PC-3 (cell line): ENCODE measurements at places on chromosomes 1 and 21. TPM values are rescaled to one million over a fixed set of nuclear protein-coding genes. Genes with fewer than 3 reads are reported as not detected.
A peak's percentile ranks its signal among the peaks of the same experiment; 100 is the strongest.

GRCh38 chr1:10943991-10944730 is 68.3 kb upstream of the TARDBP start:
- DNase-seq, result peak; percentile 3

GRCh38 chr1:221478050-221478949 is 263.6 kb downstream of the DUSP10 start:
- DNase-seq, result peak; percentile 94

DNA sequence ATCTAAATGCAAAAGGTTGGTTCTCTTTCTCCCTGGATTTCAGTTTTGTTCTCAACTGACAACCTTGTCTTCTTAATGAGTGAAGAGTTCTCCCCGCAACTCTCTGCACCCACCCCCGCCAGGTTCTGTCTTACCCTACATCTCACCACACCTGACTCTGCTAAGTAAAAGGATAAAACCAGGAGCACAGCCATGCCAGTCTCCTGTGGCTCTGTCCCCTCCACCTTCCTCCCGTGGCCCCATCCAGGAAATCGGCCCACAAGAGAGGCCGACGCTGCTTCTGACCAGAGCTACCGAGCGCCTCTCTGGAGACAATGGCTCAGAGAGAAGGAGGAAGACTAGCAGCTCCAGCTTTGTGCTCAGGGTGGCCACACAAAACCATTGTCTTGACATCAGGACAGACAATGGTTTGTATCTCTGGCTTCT is 72.2 kb downstream of the PLEKHA6 start:
- DNase-seq, result no peak

GRCh38 chr1:45510036-45510971 is 10.2 kb downstream of the MMACHC start:
- DNase-seq, result no peak

The KRTAP19-2 gene
- not detected in 2 replicates for total RNA-seq

DNA sequence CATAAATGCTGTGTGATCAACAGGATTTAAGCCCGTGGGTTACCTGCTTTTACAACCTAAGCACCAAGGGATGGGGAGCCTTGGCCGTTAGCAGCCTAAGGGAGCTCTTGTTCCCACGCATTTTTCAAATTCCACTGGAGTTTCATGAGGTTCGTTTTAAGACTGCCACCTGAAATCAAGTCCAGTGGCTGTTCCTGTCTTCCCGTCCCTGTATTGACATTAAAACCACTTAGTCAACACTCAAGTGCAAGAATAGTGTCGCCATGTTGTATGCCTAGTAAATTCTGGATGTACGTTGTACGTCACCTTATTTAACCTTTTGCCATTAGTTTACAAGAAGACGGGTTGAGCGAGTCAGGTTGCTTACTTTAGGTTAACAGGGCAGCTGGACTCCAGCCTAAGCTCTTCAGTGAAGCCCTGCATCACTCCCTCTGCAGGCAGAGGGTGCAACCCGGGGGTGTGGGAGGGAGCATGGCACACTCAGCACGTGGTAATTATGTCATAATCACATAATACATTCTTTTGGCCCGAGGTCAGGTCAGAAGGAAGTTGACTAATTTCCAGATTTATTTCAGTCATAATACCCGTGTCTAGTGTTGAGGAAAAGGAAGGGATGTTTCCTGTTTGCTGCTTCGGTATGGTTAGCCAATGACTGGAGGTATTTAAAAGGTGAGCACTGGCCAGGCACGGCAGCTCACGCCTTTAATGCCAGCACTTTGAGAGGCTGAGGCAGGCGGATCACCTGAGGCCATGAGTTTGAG is 42.5 kb downstream of the CNST start:
- peak; percentile 99 for DNase-seq

- DNase-seq, result peak; percentile 44
Observed at GRCh38 chr1:47104816-47105215, 32.4 kb upstream of the CYP4A22 start.

The SPRR2G gene
- total RNA-seq, result not detected in 2 replicates

GRCh38 chr1:217029281-217030157 is 306.3 kb upstream of the ESRRG start:
- DNase-seq, result peak; percentile 99
